ENCODE measurements at places on chromosomes 5 and 9.

GRCh38 chr5:169917500-169917899, 62.8 kb downstream of the INSYN2B start:
- no peak for DNase-seq

DNA sequence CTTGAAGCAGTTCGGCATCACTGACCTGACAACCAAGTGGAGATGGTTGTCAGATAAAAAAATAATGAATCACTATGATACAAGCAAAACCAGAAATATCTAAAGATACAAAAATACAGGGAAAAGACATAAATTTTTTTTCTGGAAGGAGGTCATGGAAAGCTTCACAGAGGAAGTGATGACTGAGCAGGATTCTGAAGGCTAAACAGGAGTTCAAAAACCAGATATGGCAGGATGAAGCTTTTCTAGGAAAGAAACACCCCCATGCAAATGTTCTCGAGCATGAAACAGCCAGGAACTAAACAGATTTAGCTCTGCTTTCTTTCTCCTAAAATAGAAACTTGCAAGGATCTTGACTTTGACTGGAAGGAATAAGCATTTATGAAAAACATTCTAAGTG, 60.7 kb upstream of the IFNE start:
- DNase-seq: no peak

DNA sequence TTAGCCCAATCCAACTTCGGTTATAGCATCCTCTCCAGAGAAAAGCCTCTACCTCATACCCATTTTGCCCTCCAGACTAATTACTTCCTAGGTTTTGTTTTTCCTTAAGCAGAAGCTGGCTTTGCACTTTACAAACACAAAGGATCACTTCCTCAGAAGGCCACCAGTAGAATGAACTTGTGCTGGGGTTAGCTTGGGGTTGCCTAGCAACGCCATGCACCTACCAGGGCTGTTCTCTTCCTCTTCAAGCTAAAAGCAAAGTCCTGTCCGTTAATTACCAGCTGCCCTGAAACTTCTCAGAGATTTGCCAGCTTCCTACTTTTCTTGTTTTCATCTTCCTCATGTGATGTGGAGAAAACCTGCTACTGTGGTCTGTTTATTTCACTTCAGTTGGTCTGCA, 132.0 kb upstream of the WWC1 start:
- no peak for DNase-seq

DNA sequence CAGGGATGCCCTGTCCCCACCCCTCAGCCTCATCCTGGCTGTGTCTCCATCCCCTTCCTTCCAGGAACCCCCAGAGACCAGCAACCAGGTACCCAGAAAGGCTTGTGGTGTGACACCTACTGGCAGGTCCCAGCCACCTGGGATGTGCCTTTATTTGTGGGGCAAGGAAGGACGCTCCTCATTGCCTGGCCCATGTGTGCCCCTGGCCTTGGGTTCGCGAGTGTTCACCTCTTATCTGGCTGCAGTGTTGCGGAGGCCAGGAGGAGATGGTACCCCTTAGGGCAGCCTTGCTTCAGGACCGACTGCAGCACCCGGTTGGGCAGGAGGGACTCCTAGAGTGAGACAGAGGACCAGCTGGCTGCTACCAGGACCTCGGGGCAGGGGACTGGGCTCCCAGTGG, 8.8 kb downstream of the C9orf50 start:
- DNase-seq: no peak

DNA sequence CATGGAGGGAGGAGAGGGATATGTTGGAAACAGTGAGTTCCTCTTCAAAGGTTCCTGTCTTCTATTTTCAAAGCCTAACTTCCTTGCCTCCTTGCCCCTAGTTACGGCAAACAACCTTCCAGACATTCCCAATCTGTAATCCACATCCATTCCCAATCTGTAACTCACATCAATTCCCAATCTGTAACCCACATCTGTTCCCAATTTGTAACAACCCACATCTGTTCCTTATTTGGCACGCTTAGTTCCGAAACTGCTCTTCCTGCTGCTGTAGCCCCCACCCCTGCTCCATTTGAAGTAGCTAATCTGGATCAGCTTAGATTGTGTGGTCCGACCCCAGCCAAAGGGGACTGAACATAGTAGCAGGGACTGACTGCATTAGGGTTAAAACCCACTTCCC, 23.9 kb upstream of the IDNK start:
- DNase-seq: no peak

GRCh38 chr9:4375424-4376200, 75.7 kb upstream of the GLIS3 start:
- DNase-seq: no peak
